ENCODE measurements at places on chromosomes 11 and 22. TPM values are rescaled to one million over a fixed set of nuclear protein-coding genes. Genes with fewer than 3 reads are reported as not detected.

The IL17REL gene
- total RNA-seq: not detected

The CLDN5 gene
- total RNA-seq: 0.28 TPM

The OR51B2 gene
- total RNA-seq: 0.18 TPM

The ANGPTL5 gene
- total RNA-seq: under 0.01 TPM

The PC gene
- 33.3 TPM for total RNA-seq

The MS4A15 gene
- not detected for total RNA-seq

The PTPRCAP gene
- total RNA-seq: not detected

The POLD4 gene
- 44.7 TPM for total RNA-seq

The MRGPRG gene
- not detected for total RNA-seq

The CNIH2 gene
- total RNA-seq: 0.28 TPM

The RASD2 gene
- under 0.01 TPM for total RNA-seq

The GAL gene
- not detected for total RNA-seq

All from smooth muscle cell of bladder (primary cell).